Activated T-helper 1 cell treated with anti-CD3 and anti-CD28 coated beads, Interleukin-2, amount 50 U/mL, for 16 hours (primary cell): ENCODE measurements at places on chromosomes 16 and 17.

GRCh38 chr17:13002761-13003453 is 14.9 kb downstream of the ELAC2 start:
- peak; percentile 17 for DNase-seq

DNA sequence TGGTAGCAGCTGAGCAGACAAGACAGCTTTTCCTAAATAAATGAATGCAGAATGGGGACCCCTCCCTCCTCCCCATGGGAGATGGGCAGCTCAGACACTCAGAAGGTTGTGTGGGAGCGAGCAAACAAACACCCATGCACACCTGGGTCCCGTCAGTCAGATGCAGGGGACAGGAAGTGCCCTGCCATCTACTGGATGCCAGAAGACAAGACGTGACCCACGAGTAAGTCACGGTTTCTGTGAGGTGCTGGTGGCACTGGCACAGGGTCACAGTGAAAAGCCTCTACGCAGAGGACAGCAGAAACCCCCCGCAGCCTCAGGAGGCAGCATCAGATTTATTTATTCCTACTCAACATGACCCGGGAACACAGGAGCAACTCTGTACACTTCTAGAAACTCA is 8.4 kb downstream of the HBQ1 start:
- DNase-seq, result no peak

- DNase-seq, result no peak
Measured at GRCh38 chr16:49972280-49972679, 52.7 kb upstream of the CNEP1R1 start.

DNA sequence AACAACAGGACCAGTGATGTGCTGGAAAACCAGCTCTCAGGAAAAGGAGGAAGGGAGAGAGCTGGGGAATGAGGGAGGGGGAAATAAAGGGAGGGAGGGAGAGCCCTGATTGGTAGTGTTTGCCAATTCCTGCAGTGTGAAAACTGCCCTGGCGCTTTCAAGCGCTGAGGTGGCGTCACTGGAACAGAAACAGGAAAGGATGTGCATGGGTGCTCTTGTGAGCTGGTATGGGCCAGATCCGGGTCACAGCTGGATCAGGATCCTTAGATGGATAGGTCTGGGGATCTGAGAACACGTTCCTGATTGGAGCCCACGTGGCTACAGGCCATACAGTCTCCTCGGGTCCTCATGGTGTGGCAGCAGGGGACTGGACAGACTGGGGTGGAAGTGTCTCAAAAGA is 16.7 kb upstream of the MLKL start:
- DNase-seq, result no peak

DNA sequence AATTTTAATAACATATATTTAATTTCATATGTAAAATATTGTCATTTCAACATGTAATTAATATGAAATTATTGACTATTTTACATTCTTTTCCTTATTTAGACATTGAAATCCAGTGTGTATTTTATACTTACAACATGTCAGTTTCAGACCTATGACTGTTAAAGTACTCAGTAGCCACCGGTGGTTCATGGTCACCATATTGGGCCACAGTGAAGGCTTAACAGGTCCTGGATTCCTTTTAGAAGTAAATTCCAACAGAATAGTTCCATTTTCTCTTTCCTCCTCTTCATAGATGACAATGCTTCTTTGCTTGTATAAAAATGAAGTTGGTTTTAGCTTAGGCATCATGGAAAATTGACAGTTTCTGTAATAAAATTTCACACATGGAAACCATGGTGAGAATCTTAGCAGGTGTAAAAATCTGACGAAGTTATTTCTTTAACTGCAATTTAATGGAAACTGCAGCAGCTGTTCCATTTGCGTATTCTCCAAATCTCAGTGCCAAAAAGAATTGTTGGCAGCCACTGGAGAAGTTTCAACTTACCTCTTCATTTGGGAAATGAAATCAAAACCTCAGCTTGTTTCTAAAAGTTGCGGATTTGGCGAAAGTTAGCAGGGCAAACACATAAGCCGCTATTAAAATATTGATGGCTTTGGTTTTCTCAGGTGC is 231.1 kb downstream of the CDH13 start:
- no peak for DNase-seq

GRCh38 chr16:52827456-52827855 is 225.2 kb downstream of the CHD9NB start:
- no peak for DNase-seq

DNA sequence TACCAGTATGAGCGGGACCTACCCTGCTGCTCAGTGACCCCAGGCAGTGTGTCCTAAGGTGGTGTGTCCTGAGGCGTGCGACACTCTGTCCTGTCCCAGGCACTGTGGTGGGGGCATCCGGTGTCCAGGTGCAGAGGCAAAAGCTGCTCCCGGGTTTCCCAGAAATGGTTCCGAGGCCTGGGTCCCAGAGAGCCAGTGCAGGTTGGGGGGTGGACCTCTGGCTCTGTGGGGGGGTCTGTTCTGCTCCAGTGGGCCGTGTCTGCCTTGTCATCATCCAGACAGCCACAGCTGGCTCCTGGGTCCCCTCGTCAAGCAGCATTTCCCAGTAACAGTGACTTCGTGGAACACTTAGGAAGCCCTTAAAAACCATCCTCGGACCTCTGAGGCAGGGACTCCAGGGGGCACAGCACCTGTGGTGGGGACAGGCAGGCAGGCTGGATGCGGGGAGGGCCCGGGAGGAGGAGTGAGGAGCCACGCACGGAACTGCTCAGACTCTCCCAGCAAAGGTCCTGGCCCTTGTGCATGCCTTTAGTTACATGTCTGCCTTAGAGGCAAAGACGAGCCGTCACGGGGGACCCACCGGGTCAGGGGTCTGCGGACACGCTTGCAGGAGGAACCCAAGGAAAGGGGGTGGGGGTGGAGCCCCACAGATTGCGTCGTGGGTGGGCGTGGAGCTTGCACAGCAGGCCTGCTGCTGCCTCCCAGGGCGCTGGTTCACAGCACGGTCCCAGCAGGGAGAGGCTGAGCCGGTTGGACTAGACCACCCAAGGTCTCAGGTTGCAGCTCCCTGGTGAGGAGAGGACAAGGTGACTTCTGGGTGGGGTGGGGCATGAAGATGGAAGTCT is 5.6 kb downstream of the SLC16A3 start:
- no peak for DNase-seq

DNA sequence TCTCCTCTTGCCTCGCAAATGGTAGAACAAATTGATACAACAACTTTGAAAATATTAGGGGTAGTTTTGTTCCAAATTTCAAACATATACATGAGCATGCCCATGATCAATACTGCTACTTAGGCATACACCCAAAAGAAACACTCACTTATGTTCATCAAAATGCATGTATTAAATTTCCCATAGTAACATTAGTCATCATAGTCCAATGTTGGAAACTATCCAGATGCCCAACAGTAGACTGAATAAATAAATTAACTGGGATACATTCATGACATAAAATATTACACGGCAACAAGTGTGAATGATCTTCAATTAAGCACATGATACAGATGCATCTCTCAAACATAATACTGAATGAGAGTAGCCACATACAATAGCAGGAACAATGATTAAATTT is 391.6 kb downstream of the CDH11 start:
- DNase-seq, result no peak

DNA sequence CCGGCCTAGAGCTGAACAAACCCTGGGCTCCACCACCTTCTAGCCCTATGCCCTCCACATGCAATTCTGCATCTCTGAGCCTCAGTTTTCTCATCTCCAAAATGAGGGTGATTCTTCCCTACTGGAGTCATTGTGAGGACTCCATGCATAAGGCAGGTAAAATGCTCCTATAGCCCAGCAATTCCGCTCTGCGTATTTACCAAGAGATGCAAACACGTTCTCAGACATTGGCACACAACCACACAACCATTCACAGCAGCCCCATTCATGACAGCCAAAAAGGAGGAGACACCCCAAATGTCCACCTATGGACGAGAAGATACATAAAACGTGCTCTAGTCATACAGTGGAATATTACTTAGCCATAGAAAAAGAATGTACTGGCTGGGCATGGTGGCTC is 3.9 kb upstream of the CASKIN1 start:
- no peak for DNase-seq

DNA sequence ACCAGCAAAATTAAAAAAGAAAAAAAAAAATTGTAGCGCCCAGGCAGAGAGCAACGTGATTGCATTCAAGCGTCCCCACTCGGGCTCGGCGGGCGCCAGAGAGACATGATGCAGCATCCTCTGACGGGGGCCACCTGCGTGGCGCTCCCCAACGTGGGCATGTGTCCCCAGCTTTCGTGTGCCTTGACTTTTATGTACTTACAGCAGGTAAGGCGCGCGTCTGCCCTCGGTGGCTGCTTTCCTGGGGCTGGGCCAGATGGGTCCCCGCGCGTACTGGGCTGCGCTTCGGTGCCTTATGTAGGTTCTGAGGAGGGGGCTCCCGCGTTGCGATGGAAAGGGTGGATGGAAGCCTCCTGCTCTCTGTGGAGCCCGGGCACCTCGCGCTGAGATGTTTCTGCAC is 28.4 kb upstream of the RBFOX1 start:
- DNase-seq, result no peak

DNA sequence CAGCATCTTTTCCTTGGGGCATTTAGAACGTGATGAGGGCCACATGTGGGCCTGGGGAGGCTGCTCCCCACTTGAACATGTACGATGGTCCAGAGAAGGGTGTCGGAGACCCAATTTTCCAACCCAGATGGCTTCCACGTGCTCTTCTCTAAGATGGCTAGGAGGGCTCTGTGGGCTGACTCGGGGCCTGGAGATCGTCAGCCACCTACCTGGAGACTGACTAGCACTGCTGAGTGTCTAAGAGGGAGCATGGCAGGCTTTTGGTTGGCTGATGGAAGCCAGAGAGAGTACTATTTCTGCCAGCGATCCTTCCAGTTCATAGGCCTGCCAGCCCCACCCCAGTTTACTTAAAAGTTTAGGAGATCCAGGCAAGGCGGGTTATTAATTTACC is 60.2 kb upstream of the CLEC18A start:
- no peak for DNase-seq

GRCh38 chr16:27966756-27967155 is 96.8 kb downstream of the GSG1L start:
- DNase-seq, result no peak

DNA sequence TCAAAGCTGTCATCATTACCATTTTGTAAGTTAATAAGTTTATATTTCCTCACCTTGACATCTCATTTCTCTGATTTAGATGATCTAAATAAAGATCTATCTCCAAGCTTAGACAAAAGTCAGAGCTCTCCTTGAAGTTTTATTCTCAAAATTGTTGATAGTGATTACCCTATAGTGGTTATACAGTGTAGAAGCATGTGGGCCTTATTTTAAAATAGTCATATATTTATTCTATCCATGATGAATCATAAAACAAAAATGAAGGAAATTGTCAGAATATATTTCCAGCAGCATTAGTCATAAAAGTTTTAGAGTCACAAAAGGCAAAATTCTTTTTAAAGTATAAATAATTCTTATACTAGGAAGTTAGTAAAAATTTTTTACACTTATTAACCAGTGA is 49.0 kb downstream of the RHOT1 start:
- no peak for DNase-seq

GRCh38 chr17:74126179-74126900 is 77.1 kb upstream of the RPL38 start:
- DNase-seq, result no peak
